ENCODE measurements at places on chromosomes 2 and 18.

GRCh38 chr2:126495189-126495588, 160.8 kb upstream of the GYPC start:
- DNase-seq = no peak

- DNase-seq = no peak
Observed at GRCh38 chr2:100412466-100412865, 5.0 kb downstream of the CHST10 start.

DNA sequence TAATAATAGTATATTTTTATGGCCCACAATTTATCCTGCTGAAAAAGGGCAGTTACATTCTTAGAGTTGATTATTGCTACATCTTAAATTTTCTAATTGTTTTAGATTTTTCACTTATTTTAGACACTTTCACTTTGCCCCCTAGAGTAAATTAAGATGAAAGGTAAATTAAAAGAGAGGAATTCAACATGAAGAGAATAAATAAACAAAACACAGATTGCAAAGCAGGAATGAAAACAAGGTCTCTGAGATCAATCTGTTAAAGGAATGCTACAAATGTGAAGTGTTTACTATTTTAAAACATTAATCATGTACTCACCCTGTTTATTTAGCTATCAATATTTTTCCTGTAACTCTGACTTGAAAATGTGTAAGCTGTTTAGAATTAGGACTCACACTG, 113.5 kb upstream of the ETAA1 start:
- DNase-seq = no peak

DNA sequence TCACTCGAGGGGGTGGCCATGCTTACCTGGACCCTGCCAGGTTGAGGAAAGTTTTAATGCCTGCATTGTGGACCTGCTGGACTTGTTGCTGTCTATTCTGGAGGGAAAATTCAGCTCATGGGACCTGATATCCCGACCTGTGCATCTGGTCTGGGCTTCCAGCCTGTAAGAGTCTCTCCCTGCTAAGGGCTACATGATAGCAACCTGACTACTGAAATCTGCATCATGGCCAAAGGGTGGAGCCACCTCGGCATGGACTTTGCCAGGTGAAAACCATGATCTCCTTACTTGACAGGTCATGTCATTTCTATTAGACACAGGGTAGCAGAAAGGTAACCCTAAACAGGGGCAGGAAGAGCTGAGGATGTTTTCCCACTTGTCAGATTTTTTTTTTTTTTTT, 12.9 kb upstream of the SLC66A3 start:
- no peak for DNase-seq

DNA sequence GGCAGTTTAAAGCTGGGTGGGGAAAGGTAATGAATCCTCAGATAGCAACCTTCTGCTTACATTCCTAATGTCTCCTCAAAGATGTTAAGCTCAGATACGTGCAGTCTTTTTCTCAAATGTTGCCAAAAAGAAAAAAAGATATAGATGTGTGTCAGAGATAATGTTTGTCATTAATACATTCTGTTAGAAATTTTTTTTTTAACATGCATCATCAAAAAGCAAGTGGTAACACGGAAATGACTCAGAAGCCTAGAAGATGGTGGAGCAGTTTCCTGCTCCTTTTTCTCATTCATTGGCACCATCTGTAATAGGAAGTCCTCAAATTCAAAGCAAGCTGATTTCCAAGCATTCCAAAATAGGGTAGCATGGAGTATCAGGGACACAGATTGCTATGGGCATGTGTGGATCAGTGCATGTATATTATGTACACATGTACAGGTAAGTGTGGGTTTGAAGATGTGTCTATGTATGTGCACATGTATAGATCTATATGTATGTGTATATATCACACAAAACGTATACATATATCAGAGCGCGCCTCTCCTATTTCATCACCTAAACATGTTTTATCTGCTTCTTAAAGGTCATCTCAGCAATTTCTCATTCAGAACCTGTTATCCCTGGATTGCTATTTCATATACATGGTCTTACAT, 79.9 kb upstream of the ITGB6 start:
- no peak for DNase-seq

- DNase-seq = no peak
Observed at GRCh38 chr2:104043864-104044263, 810.1 kb upstream of the POU3F3 start.

DNA sequence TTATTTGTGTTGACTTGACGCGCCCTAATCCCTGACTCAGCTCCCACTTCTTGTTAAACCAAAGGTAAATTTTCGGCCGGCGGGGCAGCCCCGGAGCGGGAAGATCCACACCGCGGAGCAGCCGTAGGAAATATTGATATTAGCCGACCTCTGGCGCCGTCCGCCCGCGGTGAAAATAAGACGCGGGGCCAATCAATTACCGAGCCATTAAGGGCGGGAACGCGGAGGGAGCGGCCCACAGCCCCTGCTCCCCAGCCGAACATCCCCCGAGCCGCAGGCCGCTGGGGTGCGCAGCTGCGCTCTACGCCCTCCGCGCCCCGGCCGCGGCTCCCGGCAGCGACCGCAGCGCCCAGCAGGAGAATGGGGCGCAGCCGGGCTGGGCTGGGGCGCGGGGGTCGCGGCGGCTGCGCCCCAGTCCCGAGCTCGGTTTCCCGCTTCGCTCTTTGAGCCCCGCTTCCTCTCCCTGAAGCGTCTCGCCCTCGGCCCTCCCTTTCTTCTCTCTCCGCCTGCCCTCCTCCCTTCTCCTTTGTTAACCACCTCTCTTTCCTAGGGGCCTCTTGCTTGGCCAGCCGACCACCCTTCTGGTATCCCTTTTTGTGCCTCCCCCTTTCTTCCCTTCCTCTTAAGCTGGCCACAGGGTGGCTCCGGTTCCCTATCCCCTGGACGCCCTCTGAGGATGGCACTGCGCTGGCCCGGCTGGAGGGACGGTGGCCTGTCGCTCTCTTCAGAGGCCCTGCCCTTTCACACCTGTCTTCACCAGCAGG, 40.9 kb downstream of the CELF4 start:
- no peak for DNase-seq

GRCh38 chr2:12304564-12305171, 412.1 kb upstream of the TRIB2 start:
- no peak for DNase-seq

DNA sequence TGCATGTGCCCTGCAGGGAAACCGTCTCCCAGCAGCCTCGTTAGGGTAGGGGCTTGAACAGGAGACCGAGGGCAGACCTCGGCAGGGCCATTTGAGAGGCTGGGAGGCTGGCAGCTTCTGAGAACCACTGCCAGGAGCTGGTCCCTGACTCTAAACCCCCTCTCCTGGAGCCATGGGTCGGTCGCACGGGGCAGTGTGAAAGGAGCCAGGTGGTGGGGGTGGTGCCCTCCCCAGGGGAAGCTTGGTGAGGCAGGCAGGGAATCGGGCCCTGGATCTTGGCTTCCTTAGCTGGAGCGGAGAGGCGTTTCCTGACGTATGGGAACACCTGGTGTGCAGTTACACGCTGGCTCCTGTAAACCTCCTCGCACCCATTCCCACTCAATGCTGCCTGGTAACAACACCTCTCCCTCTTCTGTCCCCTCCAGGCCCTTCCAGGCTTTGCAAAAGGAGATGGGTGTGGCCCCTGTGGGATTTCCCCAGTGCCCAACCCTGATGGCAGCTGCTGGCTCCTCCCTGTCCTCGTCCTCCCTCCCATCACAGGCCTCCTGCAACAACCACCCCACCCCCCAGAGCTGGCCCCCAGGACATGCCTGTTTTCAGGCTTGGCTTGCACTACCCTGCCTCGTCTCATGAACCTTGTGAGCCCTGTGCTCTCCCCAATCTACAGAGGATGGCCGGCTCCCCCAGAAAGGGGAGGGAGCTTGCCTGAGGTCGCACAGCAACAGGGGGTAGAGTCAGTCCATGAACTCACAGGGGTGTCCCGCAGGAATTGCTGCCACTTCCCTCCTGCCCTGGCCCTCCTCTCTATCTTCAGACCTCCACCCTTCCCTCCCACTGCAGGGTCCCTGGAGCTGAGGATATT, 24.4 kb downstream of the ADRA2B start:
- DNase-seq = no peak

DNA sequence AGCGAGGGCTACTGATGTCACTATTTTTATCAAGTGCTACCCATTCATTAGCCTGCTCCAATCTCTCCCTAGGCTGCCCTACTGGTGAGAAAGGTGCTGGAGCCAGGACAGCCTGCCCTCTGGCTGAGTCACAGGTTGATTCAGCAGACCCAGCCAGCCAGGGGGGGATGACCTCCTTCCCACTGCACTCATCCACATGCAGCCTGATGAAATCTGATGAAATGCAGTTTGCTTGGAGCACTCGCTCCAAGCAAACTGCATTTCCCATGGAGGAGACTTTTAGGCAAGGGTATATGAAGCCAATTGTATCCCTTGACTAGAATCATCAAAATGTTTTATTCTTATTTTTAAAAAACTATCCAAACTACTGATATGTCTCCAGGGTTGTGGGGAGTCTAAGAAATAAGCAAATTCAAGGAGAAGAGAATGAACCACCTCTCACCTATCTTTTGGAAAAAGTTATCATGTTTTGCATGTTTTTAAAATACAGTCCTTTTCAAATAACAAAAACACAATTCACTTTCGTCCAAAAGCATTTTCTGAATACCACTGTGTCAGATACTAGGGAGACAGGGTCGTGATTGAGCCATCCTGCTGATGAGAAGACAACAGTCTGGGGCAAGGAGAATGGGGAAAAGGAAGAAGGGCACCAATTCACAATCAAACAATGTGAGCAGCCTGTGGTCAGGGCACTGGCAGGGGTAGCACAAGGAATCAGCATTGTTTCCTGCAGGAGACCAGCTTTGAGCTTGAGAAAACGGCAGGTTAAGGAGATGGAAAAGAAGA, 128.3 kb downstream of the AFF3 start:
- DNase-seq = no peak

DNA sequence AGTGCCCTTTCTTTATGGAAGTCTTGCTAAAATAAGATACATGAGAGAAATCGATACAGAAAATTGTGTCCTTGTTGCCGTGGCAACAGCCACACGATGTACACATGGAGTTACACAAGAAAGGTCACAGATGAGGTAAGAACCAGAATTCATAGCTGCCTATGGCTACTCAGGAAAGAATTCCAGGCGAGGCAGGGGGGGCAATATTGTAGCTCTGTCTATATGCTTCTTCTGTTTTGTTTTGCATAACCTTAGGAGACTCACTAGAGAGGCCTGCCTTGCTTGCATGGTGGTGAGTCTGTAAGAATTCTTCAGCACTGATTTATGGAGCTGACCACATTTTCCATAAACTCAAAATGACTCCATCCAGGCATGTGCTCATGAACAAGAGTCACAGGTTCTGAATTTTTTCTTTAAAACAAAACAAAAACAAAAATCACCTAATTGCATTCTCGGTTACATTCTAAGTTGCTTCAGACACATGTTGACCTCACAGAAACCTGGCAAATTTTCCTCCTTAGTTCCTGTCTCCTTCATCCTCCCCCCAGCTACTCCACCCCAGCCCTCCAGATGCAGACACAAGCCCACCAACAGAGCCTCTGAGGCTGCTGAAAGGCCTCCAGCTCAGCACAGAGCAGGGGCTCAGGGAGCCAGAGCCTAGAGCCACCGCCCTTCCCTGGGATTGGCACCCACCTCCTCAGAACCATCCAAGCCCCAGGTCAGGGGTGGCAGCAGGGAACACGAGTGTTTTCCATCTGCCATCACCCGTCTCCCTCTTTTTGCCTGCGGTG, 183.5 kb downstream of the ANTXR1 start:
- no peak for DNase-seq
